ENCODE measurements at places on chromosomes 16 and 17.

DNA sequence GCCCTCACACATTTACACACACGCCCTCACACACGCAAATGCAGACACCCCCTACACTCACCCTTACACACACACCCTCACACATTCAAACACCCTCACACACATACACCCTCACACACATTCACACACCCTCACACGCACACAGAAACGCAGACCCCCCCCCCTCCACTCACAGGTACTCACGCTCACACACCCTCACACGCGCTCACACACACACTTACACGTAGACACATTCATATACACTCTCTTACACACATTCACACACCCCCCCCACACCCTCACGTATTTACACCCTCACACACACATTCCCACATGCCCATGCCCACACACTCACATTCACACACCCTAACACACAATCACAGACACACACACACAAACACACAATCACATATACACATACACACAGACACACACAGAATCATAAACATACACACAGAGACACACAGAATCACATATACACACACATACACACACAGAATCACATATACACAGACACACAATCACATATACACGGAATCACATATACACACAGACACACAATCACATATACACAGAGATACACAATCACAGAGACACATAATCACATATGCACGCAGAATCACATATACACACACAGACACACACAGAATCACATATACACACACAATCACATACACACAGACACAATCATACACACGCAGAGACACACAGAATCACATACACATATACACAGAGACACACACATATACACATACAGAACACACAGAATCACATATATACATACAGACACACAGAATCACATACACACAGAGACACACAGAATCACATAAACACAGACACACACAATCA, 250.1 kb upstream of the RPL38 start:
- no peak for DNase-seq

GRCh38 chr17:76251478-76252039, 11.3 kb upstream of the RNF157 start:
- DNase-seq = no peak

- DNase-seq = no peak
Measured at GRCh38 chr16:71673582-71673973, 47.6 kb downstream of the MARVELD3 start.

DNA sequence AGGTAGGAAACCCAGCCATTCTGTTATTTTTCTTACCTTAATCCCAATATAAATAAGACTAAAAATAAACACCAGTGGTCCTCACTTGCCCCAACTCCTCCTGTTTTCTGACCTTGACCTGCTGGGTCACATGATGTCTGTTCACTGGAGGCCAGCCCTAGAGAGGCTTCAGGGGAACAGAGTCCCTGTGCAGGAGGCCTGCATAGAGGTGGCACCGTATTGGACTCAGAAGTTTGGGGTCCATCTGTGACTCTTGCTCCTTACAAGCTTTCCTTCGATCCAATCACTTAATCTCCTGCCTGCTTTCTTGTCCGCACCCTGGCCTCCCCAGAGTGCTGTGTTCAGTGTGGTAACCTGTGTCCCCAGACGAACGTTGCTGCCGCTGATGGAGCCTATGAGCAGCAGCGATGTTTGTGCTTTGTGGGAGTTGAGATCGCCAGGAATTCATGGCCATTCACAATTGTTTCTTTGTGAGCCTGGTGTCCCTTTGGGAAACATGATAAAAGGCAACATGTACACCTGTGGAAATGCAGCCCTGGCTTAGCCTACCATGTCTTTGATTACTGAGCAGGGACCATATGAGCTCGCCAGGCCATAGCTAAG, 4.7 kb downstream of the IGSF6 start:
- DNase-seq = no peak

DNA sequence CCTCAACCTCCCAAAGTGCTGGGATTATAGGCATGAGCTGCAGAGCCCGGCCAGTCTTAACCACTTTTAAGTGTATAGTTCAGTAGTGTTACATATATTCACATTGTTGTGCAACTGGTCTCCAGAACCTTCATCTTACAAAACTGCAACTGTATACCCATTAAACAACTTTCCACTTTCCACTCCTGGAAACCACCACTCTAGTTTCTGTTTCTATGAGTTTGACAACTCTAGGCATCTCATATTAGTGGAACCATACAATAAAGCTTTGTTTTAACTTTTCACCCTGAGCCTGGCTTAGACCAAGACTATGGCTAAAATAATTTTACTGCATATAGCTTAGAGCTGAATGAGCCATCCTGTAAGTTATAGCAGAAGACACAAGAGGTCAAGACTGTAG, 108.0 kb upstream of the GOT2 start:
- no peak for DNase-seq

DNA sequence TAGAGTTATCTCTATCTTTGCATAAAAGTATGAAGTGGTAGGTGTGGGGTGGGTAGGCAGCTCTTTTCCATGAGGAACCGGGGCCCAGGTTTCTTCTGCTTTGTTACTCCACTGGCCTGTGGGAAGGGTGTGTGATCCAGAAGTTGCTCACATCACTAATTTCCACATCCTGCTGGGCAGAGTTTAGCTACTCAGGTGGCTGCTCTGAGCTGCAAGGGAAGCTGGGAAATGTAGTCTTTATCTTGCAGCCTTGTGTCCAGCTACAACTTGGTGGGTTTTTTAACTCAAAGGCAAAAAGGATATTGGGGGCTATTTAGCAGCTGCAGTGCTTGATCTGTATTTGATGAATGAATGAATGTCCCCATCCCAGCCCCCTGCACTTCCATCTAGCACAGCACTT, 335.3 kb downstream of the SNX29 start:
- DNase-seq = no peak

GRCh38 chr16:49620158-49620868, 235.6 kb downstream of the ZNF423 start:
- peak; percentile 85 for DNase-seq

DNA sequence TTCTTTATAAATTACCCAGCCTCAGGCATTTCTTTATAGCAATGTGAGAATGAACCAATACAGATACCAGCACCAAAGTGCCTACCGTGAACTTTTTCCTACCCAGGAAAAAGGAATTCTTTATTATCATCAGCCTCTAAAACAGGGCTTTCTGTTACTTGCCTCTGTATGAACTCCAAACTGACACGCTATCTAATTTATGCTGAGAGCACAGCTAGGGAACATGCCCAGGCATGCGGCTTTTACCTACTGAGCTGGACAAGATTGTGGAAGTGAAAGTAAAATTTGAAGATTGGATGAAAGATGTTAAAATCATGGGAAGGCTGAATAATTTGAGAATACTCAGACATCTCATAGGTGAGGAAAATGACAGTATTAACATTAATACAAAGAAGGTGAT, 24.4 kb upstream of the ADCY9 start:
- DNase-seq = peak; percentile 21

DNA sequence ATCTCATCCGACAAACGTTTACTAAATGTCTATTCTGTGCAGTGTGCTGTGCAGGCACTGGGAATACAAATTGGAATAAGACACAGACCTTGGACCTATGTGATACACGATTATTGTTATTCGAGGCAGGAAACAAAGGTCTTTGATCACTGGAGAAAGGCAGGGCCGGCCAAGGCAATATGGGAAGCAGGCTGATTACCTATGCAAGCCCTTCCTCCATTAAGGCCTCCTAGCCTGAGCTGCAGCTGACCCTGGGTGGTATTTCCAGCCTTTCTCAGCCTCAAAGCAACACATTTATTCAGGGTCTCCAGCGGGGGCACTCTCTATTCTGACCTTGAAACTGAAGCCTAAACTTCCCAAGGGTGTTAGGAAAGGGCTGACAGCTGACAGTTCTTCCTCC, 13.4 kb downstream of the ST6GALNAC1 start:
- no peak for DNase-seq

- DNase-seq = peak; percentile 84
Measured at GRCh38 chr16:86665319-86665675, 86.9 kb downstream of the FOXL1 start.

DNA sequence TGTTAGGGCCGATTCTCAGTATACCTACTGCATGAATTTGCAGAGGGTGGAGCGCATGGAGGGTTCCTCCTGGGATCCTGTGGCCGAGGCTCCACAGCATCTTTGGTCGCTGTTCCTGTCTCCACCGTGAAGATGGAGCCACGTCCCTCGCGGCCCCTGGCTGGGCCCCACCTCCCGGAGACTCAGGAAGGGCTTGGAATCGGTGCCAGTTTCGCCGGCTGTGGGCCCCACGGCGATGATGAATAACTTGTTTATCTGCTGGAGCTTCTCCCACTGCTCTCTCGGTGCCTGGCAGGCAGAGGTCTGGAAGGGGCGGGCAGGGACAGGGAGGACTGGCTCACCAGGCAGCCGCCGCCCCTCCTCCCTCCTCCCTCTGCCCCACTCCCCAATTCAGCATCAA, 8.1 kb downstream of the SLC5A11 start:
- peak; percentile 80 for DNase-seq

- no peak for DNase-seq
Measured at GRCh38 chr17:46273541-46274236, 21.2 kb upstream of the LRRC37A start.

DNA sequence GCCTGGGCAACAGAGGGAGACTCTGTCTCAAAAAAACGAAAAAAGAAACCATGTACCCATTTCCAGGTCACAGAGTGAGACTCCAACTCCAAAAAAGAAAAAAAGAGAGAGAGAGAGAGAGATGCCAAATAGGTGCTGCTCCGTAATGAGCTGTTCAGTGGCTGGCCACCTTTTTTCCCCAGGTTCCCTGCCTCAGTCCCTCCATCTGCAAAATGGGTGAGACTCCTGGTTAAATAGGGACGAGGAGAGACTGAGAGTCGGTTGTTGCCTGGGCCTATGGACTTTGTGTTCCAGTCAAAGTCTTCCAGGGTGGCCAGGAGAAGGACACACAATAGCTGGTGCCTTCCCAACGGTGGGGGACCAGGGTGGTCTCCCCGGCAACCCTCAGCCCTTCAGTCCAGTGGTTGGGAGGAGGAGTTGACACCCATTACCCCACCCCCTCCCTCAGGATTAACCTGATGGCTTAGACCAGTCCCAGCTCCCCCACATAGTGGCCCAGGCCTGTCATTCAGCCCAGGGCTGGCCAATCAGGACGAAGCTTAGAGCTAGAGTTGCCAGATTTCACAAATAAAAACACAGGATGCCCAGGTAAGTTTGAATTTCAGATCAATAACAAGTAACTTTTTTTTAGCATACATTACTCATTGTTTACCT, 258.2 kb downstream of the PARN start:
- DNase-seq = no peak

GRCh38 chr17:1783271-1783670, 21.4 kb downstream of the SERPINF1 start:
- no peak for DNase-seq
